Left ventricle myocardium superior (tissue), 1 donor: ENCODE measurements at places on chromosomes 5 and 9.

- DNase-seq, result no peak
These were observed 46.8 kb upstream of the SPOCK1 start for GRCh38 chr5:137545956-137546355.

DNA sequence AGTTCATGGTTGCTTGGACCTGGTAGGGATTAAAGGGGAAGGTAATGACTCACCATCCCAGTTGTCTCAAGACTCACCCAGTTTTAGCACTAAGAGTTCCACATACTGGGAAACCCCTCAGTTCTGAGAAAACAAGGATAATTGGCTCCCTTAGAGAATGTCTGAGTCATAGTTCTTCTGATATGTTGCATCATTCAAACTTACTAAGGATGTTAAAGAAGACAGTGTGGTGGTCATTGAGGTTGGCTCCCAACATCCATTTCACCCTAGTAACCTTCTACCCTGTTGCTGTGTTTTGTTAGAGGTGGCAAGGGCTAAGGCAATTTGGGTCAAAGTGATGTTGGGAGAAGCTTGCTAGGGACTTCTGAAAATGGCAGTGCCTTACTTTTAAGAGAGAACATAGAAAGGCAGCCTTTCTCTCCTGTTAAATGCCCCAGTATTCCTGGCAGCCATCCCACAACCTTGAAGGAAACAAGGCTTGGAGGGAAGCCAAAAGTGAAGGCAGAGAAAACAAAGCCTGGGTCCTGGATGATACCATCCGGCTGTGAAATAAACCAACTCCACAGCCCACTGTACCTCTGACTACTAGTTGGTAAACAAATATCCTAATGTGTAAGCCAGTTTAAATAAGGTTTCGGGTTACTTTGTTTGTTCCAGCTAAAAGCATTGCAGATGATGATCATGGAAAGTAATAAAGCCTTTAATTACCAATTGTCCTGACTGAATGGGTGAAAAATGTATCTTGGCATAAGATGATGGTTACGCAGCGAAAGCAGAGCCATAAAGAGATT, 80.4 kb upstream of the ADAMTSL1 start:
- DNase-seq, result no peak

- DNase-seq, result no peak
These were observed 260.2 kb upstream of the PPP1R2B start for GRCh38 chr5:156589946-156590216.

DNA sequence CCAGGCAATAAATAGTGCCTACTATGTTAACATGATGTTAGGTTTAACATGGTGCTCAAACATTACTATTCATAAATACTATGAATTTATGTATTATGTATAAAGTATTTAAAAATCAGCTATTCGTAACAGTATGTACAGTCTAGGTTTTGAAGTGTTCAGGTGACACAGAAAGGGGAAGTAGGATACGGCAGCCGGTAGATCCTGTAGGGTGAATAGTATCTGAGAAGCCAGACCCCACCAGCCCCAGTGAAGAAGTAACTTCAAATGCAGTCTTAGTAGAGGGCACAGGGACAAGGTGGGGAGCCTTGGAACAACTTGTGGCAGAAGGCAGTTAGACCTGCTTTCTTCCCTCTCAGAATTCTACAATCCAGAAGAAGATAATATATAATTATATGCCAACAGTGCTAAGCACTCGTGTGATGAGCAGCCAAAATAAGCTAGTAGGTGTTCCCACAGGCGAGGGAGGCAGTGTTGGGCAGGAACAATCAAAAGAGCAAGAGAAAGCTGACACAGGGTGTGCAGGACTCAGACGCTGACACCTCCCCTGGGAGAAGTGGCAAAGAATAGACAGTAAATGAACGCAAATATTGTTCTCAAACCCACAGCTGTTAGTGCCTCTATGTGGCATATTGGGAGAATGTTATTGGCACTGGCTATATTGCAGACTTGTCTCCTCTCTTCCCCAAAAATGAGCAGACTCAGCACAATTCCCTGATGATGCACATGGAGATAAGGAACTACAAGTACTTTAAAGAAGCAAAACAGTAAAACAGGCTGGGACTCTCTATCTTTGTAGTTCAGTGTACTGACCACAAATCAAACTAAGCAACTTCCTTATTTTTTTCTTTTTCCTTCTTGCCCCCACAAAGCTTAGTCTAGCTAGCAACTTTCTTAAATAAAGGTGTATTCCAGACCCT, 4.6 kb downstream of the ZNF367 start:
- no peak for DNase-seq
